ENCODE measurements at places on chromosomes 16 and 17. TPM values are rescaled to one million over a fixed set of nuclear protein-coding genes. Genes with fewer than 3 reads are reported as not detected.
A peak's percentile ranks its signal among the peaks of the same experiment; 100 is the strongest.

DNA sequence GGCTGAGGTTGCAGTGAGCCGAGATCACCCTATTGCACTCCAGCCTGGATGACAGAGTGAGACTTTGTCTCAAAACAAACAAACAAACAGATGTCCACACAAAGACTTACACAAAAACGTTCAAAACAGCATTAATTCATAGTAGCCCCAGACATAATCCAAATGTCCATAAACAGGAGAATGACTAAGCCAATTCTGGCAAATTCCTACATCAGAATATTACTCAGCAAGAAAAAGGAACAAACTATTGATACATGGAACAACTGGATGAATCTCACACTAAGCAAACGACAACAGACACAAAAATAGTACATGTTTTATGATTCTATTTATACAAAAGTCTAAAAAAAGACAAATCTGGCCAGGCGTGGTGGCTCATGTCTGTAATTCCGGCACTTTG lies 10.8 kb upstream of the KPNB1 start:
- no peak for DNase-seq

DNA sequence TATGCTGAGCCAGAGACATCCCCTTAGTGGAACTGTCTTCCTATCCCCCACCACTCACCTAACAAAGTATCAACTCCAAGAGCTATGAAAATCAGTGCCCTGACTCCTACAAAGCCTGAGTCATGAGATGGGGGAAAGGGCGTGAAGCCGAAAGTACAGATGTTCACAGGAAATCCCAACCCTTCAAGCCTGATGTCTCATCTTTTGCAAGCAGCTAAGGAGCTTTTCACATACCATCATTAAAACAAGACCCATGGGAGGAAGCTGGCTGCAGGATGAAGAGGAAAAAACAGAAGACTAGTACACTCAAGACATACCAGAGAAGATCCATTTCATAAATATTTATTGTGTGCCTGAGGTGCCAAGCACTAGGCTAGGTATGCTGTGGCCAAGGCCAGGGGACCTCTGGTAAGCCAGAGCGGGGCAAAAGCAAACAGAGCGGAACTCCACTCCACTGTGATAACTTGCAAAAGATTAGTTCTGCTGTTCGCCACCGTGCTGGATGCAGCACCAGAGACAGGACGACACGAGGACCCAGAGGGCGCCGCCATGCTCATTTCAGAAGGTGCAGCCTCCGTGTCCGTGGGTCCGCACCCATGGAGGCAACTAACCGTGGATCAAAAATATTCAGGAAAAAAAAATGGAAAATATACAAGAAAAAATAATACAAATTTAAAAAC lies 4.5 kb upstream of the MNT start:
- DNase-seq: no peak

DNA sequence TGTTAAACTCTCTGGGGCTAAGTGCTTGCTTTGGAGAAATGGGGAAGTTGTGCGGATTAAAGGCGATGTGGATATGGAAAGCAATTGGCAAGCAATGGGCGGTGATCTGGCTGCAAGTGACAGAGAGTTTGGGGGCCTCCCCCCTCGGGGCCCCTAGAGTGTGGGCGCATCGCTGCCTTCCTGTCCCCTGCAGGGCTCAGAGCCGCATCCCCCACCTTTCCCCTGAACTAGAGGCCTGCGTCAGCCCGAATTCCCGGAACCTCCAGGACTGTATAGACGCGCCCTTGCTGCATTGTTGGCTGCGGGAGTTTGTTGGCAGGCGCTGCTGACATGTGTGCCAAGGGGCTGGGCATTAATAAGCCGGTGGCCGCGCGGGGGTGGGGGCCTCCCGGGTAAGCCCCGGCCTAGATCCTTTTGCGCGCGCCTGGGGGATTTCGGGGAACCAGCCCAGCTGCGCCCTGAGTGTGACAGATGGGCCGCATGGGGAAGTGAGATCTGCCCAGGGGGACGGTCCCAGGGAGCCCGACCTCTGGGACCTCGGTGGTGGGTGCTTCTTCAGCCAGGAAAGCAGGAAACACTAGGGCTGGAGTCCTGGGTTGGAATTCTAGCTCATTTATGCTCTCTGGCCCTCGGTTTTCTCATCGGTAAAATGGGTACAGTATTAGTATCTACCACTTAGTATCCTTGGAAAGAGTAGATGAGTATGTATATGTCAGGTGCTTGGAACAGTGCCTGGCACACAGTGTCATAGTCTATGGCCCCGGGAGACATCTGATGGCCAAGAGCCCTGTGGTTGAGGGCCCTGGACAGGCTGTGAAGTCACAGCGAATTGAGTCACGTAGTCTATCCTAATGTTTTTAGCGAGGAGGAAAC lies 1.0 kb downstream of the EEF2K start:
- peak; percentile 87 for DNase-seq

DNA sequence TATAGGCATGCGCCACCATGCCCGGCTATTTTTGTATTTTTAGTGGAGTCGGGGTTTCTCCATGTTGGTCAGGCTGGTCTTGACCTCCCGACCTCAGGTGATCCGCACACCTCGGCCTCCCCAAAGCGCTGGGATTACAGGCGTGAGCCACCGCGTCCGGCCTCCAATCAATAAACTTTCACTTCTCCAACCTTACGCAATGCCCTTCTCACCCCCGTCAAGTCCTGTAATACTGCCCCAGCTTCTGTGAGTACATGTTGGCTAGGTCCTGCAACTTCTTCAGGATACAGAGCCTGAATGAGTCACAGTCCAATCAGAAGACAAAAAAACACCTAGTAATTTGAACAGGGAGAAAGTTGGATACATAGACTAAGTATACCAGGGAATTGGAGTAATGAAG lies 47.1 kb upstream of the PHOSPHO1 start:
- no peak for DNase-seq

MT1F gene
- 36.3 TPM for total RNA-seq

TP53TG3B gene
- not detected for total RNA-seq

SPEM1 gene
- total RNA-seq: not detected

KRT24 gene
- total RNA-seq: not detected
